ENCODE measurements at places on chromosomes 13 and 19. TPM values are rescaled to one million over a fixed set of nuclear protein-coding genes. Genes with fewer than 3 reads are reported as not detected.
A peak's percentile ranks its signal among the peaks of the same experiment; 100 is the strongest.

The CNFN gene
- not detected for total RNA-seq

The IFNL3 gene
- total RNA-seq: not detected

The ZNF749 gene
- total RNA-seq: 9.0 TPM

The BRCA2 gene
- 0.36 TPM for total RNA-seq

The CERS4 gene
- 45.6 TPM for total RNA-seq

The TLE6 gene
- total RNA-seq: 0.80 TPM

DNA sequence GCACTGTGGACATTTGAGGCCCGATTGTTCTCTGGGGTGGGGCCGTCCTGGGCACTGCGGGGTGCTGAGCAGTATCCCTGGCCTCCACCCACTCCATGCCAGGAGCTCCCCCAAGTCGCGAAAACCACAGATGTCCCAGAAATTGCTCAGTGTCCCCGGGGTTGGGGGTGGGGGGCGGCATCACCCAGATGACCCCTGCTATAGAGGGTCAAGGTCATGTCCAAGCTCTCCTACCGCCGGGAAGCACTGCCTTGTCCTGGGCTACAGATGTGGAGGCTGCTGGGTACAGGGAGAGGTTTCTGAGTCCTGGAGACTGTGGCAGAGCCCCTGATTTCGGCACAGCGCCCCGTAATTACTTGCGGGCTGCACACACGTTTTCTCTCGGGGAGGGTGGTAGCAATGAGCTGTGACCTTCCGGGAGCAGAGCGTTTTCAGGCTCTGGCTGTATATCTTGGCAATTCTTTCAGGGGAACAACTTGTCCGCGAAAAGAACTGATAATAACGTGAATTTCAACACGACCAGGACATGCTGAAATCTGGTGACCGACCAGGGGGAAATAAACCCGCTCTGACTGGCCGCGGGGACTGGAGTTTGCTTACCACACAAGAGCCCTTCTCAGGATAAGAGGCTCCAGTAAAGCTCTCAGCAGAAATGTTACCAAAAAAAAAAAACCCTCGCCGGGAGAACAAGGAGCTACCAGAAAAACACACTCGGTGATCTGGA is 68.1 kb downstream of the GNG7 start:
- no peak overlapping the region for H3K4me3 ChIP-seq
- DNase-seq: no peak
- peak overlapping the region; percentile 78 for H3K27ac ChIP-seq
- no peaks in the 10 kb centered on the region for H3K27me3 ChIP-seq

- H3K36me3 ChIP-seq: no peaks in the 10 kb centered on the region
- no peak for DNase-seq
- H3K27me3 ChIP-seq: no peaks in the 10 kb centered on the region
- H3K4me3 ChIP-seq: no peak overlapping the region
- H3K27ac ChIP-seq: no peak overlapping the region
Observed at GRCh38 chr13:21079761-21080592, 18.6 kb upstream of the LATS2 start.

DNA sequence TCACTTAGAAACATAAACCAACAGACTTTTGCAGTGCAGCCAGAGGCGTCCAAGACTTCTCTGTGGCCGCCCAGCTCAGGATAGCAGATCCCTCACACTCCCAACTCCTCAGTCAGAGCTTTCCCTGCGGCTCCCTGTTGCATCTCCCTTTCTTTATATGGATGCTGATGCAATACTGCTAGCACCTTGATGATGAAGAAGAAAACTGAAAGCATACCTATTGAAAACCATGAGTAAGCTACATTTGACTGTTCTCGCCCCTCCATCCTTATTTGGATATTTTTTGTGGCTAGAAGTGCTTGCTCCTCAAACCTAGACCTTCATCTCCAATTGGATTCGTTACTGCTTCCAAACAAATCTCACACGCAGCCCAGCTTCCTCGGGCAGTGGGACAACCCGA is 57.3 kb upstream of the UBL3 start:
- no peak for DNase-seq
- H3K4me1 ChIP-seq: peaks cover 2% of the 10 kb centered on the region
- no peak overlapping the region for H3K4me3 ChIP-seq
- H3K27me3 ChIP-seq: no peaks in the 10 kb centered on the region

GRCh38 chr13:79655509-79655908 is 174.6 kb downstream of the NDFIP2 start:
- H3K27me3 ChIP-seq: no peaks in the 10 kb centered on the region
- peaks cover 12% of the 10 kb centered on the region for H3K4me1 ChIP-seq
- no peak overlapping the region for H3K4me3 ChIP-seq
- no peak for DNase-seq
- no peak overlapping the region for H3K27ac ChIP-seq
- no peaks in the 10 kb centered on the region for H3K36me3 ChIP-seq

DNA sequence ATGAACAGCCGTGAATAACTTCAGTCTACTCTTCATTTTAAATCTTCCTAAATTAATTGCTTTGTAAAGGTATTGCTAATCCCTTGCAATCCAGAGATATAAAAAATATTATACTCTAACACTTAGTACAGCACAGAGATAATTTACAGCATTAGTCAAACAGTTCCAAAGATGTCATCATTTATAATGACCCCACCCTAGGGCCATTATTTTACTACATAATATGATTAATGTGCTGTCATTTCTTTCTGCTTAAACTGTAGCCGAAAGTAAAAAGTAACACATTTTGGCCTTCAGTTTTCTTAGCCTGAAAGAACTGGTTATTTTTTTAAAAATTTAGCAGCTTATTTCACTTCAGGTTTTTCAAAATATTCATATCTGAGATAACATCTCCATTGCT is 256.3 kb upstream of the RFC3 start:
- no peaks in the 10 kb centered on the region for H3K36me3 ChIP-seq
- no peak for DNase-seq
- H3K27ac ChIP-seq: no peak overlapping the region
- H3K4me1 ChIP-seq: no peaks in the 10 kb centered on the region

GRCh38 chr19:49558591-49558990 is 21.8 kb downstream of the NOSIP start:
- H3K4me3 ChIP-seq: no peak overlapping the region
- peaks cover 2% of the 10 kb centered on the region for H3K4me1 ChIP-seq
- H3K36me3 ChIP-seq: no peaks in the 10 kb centered on the region
- H3K27me3 ChIP-seq: no peaks in the 10 kb centered on the region

DNA sequence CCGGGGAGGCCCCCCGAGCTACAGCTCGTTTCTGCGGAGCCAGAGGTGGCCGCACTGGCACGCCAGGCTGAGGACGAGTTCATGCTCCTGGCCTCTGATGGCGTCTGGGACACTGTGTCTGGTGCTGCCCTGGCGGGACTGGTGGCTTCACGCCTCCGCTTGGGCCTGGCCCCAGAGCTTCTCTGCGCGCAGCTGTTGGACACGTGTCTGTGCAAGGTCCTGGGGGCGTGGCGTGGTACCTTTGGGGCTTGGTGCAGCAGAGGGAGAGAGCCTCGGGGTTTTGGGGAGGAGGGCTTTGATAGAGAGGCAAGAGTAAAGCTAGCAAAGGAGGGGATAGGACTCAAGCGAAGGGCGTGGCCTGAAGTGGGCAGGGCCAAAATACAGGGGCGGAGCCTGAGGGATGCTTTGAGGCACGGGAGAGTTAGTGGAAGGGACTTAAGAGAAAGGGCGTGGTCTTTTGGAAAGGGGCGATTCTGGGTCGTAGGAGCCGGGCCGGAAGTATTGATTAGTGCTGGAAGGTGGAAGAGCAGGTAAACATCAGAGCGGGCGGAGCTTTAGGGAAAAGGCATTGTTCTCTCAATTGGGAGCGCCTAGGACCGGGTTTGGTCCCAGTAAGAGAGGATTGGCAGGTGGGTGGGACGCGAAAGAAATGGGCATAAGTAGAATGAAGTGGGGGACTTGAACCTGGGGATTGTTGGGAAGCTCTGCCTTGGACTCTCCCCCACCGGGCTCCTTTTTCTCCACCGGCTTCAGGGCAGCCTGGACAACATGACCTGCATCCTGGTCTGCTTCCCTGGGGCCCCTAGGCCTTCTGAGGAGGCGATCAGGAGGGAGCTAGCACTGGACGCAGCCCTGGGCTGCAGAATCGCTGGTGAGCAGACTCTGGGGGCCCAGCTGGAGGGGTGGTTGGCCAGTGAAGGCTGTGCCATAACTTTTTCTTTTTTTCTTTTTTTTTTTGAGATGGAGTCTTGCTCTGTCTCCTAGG is 1.2 kb downstream of the PPM1N start:
- H3K27me3 ChIP-seq: peaks cover 3% of the 10 kb centered on the region
- peaks cover 7% of the 10 kb centered on the region for H3K4me1 ChIP-seq
- H3K36me3 ChIP-seq: no peaks in the 10 kb centered on the region
- no peak for DNase-seq

- H3K4me1 ChIP-seq: no peaks in the 10 kb centered on the region
- H3K36me3 ChIP-seq: no peaks in the 10 kb centered on the region
- no peak overlapping the region for H3K4me3 ChIP-seq
- DNase-seq: no peak
Observed at GRCh38 chr19:30070198-30070967, 128.3 kb downstream of the URI1 start.

- no peak overlapping the region for H3K27ac ChIP-seq
- no peaks in the 10 kb centered on the region for H3K36me3 ChIP-seq
- no peak overlapping the region for H3K4me3 ChIP-seq
- H3K27me3 ChIP-seq: no peaks in the 10 kb centered on the region
- no peaks in the 10 kb centered on the region for H3K4me1 ChIP-seq
Observed at GRCh38 chr13:95480791-95481780, 71.4 kb upstream of the CLDN10 start.

DNA sequence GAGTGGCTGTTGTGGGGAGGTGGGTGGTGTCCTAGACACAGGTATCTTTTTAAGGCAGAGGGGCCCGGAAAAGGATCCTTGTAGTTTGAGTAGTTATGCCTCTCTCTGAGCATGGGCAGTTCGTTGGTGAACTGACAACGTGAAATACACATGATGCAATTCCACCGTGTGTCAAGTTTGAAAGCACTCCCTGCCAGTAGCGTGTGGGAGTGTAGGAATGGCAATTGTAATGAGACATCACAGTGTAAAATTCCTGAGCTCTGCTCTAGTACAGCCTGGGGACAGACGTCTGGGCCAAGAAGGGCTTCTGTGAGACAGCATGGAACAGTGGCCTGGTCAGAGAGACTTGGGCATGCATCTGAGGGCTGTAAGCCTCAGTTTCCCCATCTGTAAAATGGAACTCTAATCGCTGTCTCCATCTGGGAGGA is 10.4 kb upstream of the ASF1B start:
- no peak for DNase-seq
- H3K4me1 ChIP-seq: no peaks in the 10 kb centered on the region
- H3K27me3 ChIP-seq: no peaks in the 10 kb centered on the region

- H3K27ac ChIP-seq: no peak overlapping the region
- H3K4me3 ChIP-seq: no peak overlapping the region
- DNase-seq: no peak
- H3K36me3 ChIP-seq: no peaks in the 10 kb centered on the region
- no peaks in the 10 kb centered on the region for H3K4me1 ChIP-seq
- no peaks in the 10 kb centered on the region for H3K27me3 ChIP-seq
Observed at GRCh38 chr19:45200568-45200967, 22.0 kb downstream of the BLOC1S3 start.

- H3K36me3 ChIP-seq: no peaks in the 10 kb centered on the region
- no peak overlapping the region for H3K27ac ChIP-seq
- H3K27me3 ChIP-seq: no peaks in the 10 kb centered on the region
- H3K4me3 ChIP-seq: no peak overlapping the region
Observed at GRCh38 chr19:42370626-42371175, 19.4 kb downstream of the CNFN start.

DNA sequence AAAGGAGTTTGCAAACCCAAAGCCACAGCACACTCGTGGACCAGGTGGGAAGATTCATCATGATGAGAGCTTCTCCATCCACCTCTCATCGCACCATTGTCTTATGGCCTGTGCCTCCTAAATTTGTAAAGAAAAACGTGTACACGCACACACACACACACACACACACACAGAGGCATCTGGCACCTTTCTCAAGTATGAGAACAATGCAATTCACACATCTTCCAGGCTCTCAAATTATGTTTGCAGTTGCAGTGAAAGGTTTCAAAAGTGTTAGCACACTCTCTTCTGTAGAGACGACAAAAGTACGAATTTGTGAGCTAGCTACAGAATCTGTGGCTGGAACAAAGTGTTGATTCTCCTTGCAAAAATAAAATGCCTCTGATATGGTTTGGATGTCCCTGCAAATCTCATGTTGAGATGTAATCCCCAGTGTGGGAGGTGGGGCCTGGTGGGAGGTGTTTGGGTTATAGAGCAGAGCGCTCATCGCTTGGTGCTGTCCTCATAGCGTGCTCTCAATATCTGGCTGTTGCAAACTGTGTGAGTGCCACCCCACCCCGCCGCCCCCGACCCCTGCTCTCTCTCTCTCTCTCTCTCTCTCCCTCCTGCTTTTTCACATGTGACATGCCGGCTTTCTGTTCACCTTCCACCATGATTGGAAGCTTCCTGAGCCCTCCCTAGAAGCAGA is 21.8 kb upstream of the RAB20 start:
- H3K4me3 ChIP-seq: no peak overlapping the region
- H3K36me3 ChIP-seq: no peaks in the 10 kb centered on the region
- H3K27me3 ChIP-seq: no peaks in the 10 kb centered on the region
- H3K4me1 ChIP-seq: no peaks in the 10 kb centered on the region
- no peak overlapping the region for H3K27ac ChIP-seq

DNA sequence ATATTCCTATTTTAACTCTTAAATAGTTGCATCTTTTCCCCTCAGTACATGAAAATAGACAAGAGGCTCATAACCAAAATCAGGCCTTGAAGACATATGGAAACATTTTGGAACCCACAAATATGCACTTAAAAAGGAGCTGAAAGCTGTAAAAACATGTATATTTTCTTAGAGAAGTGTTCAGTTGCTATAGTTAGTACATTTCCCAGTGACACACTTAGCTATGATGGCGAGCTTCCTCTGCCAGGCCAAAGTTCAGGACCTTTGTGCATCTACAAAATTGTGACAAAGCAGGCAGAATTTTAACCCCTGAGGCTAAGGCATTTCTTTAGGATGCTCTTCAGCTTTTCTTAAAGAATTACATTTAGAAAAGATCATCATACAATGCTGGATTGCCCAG is 54.5 kb downstream of the RCBTB2 start:
- no peaks in the 10 kb centered on the region for H3K36me3 ChIP-seq
- no peak for DNase-seq
- no peak overlapping the region for H3K4me3 ChIP-seq
- H3K4me1 ChIP-seq: no peaks in the 10 kb centered on the region
- no peaks in the 10 kb centered on the region for H3K27me3 ChIP-seq
- H3K27ac ChIP-seq: no peak overlapping the region

GRCh38 chr19:55113570-55114039 is 3.8 kb downstream of the PPP1R12C start:
- no peaks in the 10 kb centered on the region for H3K27me3 ChIP-seq
- H3K4me1 ChIP-seq: peaks cover 19% of the 10 kb centered on the region
- H3K36me3 ChIP-seq: no peaks in the 10 kb centered on the region
- H3K4me3 ChIP-seq: peak overlapping the region; percentile 5
- peak overlapping the region; percentile 84 for H3K27ac ChIP-seq
- DNase-seq: peak; percentile 95
